ENCODE measurements at places on chromosomes 6 and 20. TPM values are rescaled to one million over a fixed set of nuclear protein-coding genes. Genes with fewer than 3 reads are reported as not detected.
A peak's percentile ranks its signal among the peaks of the same experiment; 100 is the strongest.

PLCB4 gene
- 6.6 TPM for total RNA-seq

DNA sequence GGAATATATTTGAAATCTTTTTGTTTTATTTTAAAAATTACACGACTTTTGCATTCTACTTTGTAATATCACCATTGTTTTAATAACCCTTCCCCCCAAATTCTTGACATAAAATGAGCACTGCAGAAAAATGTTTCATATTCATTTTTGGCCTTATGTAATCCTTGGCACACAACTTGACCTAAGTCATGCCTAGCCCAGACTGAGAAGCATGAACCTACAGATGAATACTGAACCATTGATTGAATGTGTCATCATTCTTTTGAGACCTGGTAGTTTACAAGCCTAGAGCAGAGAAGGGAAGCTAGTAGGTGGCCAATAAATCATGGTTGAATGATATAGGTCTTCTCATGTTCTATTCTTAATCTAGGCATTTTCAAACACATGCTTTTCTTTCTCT, 89.4 kb upstream of the EDN1 start:
- H3K27ac ChIP-seq: no peak overlapping the region
- H3K36me3 ChIP-seq: no peaks in the 10 kb centered on the region
- no peak overlapping the region for H3K4me3 ChIP-seq

TMEM74B gene
- 15.8 TPM for total RNA-seq

DNA sequence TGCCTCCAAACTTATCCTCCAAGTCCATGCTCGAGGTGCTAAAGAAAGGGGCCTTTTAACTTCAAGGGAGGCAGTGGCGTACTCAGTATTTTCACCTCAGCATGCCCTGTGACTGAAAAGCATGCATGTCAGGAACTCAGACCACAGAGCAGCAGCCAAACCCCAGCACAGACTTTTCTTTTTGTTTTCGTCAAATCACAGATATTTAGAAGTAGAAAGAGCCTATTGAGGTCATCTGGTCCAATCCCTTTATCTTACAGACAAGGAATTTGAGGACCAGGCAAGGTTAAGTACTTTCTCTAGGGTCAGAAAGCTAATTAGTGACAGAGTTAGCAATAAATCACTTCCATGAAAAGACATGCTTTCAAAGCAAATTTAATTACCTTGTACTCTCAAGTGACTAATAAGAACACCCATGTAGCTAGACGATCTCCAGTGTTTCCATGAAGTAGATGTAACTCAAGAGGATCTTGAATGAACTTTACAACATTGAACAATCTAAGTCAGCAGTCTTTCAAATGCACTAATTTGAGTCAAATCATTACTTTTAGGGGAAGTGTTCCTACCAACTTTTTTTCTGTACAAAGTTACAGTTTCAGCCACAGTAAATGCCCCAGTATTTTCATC, 35.9 kb downstream of the MOXD1 start:
- H3K4me3 ChIP-seq: no peak overlapping the region
- H3K27me3 ChIP-seq: no peaks in the 10 kb centered on the region
- DNase-seq: no peak
- H3K4me1 ChIP-seq: no peaks in the 10 kb centered on the region

DNA sequence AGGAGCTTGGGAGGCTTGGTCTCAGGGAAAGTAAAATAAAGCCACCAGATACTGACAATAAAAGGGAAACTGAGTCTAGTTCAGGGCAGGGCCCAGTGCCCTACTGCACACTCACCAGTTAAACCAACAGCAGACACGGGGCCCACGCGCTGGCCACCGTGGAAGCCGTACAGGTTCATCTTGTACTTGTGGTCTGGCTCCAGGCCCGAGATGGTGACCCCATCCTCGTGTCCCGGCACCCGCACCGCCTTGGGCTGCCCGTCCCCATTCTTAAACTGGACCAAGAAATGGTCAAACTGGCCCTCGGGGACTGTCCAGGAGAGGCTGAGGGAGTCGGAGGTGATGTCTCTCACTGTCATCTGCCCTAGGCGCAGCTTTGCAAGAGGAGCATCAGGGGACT, 26.5 kb downstream of the CYP21A2 start:
- H3K27ac ChIP-seq: no peak overlapping the region
- no peak overlapping the region for H3K4me3 ChIP-seq
- H3K36me3 ChIP-seq: peaks cover 88% of the 10 kb centered on the region
- no peaks in the 10 kb centered on the region for H3K4me1 ChIP-seq
- DNase-seq: no peak

PAK5 gene
- total RNA-seq: 0.21 TPM

DNA sequence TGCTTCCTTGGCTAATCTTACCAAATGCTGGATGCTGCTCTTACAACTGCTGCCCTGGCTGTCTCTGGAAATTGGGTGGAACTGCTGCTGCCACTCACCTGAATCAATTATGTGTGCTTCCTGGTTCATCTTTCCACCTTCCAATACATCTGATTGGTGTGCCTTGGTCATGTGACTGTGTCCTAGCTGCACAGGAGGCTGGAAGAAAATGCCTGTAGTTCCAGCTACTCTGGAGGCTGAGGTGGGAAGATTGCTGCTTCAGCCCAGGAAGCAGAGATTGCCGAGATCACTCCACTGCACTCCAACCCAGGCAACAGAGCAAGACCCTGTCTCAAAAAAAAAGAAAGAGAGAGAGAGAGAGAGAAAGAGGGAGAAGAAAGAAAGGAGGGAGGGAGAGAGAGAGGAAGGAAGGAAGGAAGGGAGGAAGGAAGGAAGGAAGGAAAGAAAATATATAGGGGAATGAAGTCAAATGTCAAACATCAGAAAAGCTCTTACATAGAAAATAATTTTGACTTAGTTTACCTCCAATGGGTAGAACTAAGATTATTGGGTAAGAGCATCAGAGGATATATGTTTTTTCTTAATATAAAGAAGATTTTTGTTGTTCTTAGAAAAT, 14.1 kb upstream of the PPARD start:
- no peak for DNase-seq
- H3K36me3 ChIP-seq: no peaks in the 10 kb centered on the region
- H3K27ac ChIP-seq: no peak overlapping the region
- no peaks in the 10 kb centered on the region for H3K27me3 ChIP-seq

GRCh38 chr20:34977365-34978091, 21.9 kb downstream of the MYH7B start:
- H3K27ac ChIP-seq: no peak overlapping the region

DNA sequence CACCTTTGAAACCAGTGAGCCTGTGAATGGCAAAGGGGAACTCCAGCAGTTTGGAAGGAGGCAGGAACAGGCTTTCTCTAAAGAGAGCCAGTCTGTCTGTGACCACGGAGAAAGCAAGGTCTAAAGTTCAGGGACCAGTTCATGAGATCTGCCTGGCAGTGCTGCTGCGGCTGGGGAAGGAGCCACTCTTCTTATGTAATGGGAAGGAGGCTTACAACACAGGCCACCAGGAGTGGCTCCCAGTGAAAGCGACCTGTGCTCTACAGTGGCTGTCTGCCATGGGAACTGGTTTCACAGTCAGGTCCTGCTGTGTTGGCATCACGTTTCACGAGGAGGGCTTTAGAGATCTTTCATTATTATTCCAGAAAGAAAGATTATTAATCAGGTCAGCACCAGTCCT, 291.9 kb upstream of the PRDM1 start:
- H3K27me3 ChIP-seq: no peaks in the 10 kb centered on the region
- no peaks in the 10 kb centered on the region for H3K36me3 ChIP-seq
- no peak overlapping the region for H3K4me3 ChIP-seq
- no peak overlapping the region for H3K27ac ChIP-seq
- peaks cover 47% of the 10 kb centered on the region for H3K4me1 ChIP-seq

DNA sequence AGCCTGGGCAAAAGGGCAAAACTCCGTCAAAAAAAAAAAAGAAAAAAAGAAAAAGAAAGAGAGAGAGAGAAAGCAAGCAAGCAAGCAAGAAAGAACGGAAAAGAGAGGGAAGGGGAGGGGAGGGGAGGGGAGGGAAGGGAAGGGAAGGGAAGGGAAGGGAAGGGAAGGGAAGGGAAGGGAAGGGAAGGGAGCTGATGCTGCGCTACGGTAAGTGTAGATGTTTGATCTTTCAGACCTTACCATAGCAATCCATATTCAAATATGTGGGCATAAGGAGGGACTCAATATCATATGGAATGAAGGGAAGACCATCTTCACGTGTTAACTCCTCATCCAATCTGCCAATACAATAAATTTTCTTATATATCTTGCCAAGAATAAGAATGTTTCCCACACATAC, 11.9 kb downstream of the DPPA5 start:
- no peak overlapping the region for H3K4me3 ChIP-seq
- no peaks in the 10 kb centered on the region for H3K36me3 ChIP-seq
- H3K27me3 ChIP-seq: no peaks in the 10 kb centered on the region
- H3K27ac ChIP-seq: no peak overlapping the region
- no peak for DNase-seq

DNA sequence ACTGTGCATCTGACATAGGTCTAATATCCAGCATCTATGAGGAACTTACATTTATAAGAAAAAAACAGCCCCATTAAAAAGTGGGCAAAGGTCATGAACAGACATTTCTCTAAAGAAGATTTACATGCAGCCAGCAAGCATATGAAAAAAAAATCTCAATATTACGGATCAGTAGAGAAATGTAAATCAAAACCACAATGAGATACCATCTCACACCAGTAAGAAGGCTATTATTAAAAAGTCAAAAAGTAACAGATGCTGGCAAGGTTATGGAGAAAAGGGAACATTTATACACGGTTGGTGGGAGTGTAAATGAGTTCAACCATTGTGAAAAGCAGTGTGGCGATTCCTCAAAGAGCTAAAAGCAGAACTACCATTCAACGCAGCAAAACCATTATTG, 13.1 kb downstream of the METTL24 start:
- H3K36me3 ChIP-seq: no peaks in the 10 kb centered on the region
- no peaks in the 10 kb centered on the region for H3K27me3 ChIP-seq
- no peak for DNase-seq
- no peak overlapping the region for H3K27ac ChIP-seq
- peaks cover 9% of the 10 kb centered on the region for H3K4me1 ChIP-seq

TREM2 gene
- 58.5 TPM for total RNA-seq

- H3K4me3 ChIP-seq: no peak overlapping the region
- no peak for DNase-seq
- no peak overlapping the region for H3K27ac ChIP-seq
- no peaks in the 10 kb centered on the region for H3K36me3 ChIP-seq
- H3K27me3 ChIP-seq: no peaks in the 10 kb centered on the region
Observed at GRCh38 chr20:24892522-24892921, 56.5 kb upstream of the CST7 start.

HMGN4 gene
- total RNA-seq: 42.9 TPM

CARMIL1 gene
- 30.4 TPM for total RNA-seq

- DNase-seq: peak; percentile 29
- peaks cover 24% of the 10 kb centered on the region for H3K36me3 ChIP-seq
- no peaks in the 10 kb centered on the region for H3K27me3 ChIP-seq
- H3K4me3 ChIP-seq: no peak overlapping the region
- H3K27ac ChIP-seq: no peak overlapping the region
Observed at GRCh38 chr20:41185013-41185757, 47.8 kb downstream of the PLCG1 start.

DNA sequence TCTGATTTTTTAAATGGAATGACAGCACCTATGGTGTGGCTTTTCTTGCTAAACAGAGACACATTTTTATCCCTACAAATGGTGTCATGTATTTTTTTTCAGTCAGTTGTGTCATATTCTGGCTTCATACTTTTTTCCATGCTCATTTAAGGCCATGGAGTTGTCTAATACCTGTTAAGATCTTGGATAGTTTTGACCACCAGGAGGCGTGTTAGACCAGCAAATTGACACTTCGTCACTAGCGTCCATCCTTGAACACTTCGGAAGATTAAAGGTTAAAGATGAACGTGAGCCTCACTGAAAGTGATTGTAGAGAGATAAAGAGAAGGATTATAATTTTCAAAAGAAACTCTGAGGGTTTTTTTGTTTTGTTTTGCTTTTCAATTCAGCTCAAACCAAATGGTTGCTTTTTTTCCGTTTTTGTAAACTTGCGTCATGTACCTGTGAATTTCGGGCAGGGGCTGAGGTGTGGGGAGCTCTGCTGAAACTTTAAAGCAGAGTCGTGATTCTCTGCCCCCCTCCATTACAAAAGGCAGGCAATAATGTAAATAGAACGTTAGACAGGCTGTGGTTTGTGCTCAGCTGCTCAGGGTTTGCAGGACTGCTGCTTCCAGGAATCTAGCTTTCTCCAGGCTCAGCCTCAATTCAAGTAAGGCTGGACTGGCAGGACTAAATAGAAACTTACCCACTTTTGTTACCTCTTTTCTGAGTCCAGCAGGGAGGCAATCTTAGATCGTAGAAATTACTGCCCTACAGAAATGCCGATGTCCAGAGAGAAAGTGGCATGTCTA, 245.1 kb downstream of the FOXA2 start:
- H3K27ac ChIP-seq: no peak overlapping the region
- no peaks in the 10 kb centered on the region for H3K36me3 ChIP-seq
- DNase-seq: no peak
- H3K4me1 ChIP-seq: peaks cover 5% of the 10 kb centered on the region
- no peaks in the 10 kb centered on the region for H3K27me3 ChIP-seq

DNA sequence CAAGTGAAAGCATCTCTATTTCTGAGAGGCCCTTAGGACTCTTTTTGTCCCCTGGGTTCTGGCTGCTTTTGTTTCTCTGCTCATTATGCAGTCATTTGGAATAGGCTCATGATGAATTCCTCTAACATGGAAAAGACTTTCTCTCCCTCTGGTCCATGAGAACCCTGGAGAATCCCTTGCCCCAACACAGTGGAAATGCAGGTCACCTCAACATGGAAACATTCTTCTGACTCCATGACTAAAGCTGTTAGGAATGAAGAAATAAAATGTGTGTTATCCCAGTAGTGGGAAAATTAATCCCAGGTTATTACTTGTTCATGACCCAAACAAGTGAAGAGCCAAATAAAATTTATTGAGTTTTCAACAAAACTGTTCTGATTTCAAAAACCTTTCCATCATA, 458.6 kb downstream of the EPM2A start:
- no peak overlapping the region for H3K27ac ChIP-seq
- no peaks in the 10 kb centered on the region for H3K36me3 ChIP-seq
- no peak for DNase-seq
- no peaks in the 10 kb centered on the region for H3K4me1 ChIP-seq

KCNK5 gene
- 10.9 TPM for total RNA-seq

DNA sequence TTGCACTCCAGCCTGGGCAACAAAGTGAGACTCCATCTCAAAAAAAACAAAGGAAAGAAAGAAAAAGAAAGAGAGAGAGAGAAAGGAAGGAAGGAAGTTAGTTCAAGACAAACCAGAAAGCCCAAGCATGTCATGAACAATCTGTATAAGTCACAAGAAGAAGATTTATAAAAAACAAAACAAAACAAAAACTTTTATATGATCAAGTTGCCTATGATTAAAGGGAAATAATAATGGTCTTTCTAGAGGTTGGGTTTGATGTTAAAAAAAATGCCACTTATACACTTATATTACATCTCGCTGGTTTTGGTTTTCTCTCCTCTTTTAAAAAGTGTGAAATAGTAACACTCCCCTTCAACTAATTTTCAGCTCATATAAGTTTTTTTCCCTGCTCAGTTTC, 146.2 kb upstream of the CARMIL1 start:
- no peaks in the 10 kb centered on the region for H3K27me3 ChIP-seq
- H3K4me1 ChIP-seq: peaks cover 22% of the 10 kb centered on the region
- peaks cover 6% of the 10 kb centered on the region for H3K36me3 ChIP-seq
